Activated T-cell treated with anti-CD3 and anti-CD28 coated beads, Interleukin-2, amount 50 U/mL, for 72 hours (primary cell): ENCODE measurements at places on chromosomes 4 and X. TPM values are rescaled to one million over a fixed set of nuclear protein-coding genes. Genes with fewer than 3 reads are reported as not detected.
A peak's percentile ranks its signal among the peaks of the same experiment; 100 is the strongest.

GRCh38 chr4:139275281-139275735 lies 4.7 kb downstream of the MGARP start:
- peaks cover 43% of the 10 kb centered on the region for H3K27me3 ChIP-seq
- no peaks in the 10 kb centered on the region for H3K36me3 ChIP-seq
- H3K4me3 ChIP-seq = no peak overlapping the region
- DNase-seq = no peak
- no peak overlapping the region for H3K27ac ChIP-seq

DNA sequence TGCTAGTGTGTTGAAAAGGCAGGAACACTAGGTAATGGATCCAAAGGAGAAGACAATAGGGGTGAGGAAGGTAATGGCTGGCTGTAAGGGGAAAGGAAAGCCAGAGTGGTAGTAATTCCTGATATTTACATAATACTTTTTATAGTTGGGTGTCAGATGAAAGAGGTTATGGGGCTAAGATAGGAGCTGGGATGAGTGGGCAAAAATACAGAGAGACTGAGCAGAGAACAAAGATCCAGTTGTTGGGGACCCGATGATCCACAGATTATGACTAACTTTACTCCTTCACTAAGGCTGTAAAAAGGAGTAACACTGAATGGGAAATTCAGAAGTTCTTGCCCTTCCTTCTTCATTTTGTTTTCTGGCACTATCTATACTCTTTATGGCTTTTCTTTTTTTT lies 138.2 kb downstream of the KLHL13 start:
- H3K4me3 ChIP-seq = no peak overlapping the region
- H3K27me3 ChIP-seq = no peaks in the 10 kb centered on the region
- H3K4me1 ChIP-seq = no peaks in the 10 kb centered on the region
- no peaks in the 10 kb centered on the region for H3K36me3 ChIP-seq
- DNase-seq = no peak
- no peak overlapping the region for H3K27ac ChIP-seq

The TMPRSS11F gene
- total RNA-seq = not detected

DNA sequence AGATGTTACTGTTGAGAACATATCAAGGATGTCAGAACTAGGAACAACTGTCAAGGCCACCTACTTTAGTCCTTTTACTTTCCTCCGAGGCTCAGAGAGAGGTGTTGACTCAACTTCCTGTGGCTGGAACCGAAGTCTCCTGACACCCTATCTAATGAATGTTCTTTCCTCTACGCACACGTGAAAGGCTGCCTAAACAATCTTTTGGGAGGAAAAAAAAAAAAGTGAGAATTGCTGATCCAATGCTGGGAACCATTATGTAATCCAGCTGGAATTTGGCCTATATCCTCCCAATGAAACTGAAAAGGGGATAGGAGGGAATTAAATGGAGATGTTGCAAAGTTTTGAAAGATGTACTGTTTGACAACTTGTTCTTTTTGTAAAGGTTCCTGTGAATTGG lies 8.3 kb upstream of the MAP7D3 start:
- DNase-seq = peak; percentile 22
- H3K4me1 ChIP-seq = peaks cover 20% of the 10 kb centered on the region
- no peak overlapping the region for H3K27ac ChIP-seq
- peaks cover 23% of the 10 kb centered on the region for H3K27me3 ChIP-seq

DNA sequence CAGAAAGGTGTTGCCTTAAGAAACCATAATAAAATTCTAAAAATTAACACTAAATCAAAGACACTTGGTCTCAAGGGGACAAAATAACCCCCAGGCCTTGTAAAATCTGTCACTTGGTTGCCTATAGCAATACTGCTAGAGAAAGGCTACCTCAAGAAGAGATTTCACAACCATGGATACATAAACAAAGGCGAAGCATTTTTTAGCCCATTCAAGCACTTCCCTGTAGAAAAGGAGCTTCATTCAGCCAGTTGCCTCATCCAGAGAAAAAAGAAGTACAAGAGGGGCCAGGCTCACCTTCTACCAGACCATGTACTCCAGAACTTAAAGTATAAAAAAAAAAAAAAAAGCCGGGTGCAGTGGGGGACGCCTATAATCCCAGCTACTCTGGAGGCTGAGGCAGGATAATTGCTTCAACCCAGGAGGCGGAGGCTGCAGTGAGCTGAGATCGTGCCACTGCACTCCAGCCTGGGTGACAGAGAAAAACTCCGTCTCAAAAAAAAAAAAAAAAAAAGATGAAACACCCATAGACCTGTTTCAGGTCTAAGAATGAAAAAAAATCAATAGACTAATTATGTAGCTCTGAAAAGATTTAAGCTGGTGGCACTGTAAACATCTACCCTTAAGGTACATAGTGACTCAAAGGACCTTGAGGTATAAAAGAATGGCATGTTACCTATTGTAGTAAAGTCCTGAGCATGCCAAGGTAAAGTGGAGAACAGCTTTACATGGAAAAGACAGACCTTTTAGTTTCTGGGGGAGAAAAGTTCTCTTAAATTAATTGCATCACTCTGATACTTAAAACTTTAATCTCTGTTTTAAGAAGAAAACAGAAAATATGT lies 18.0 kb downstream of the RUFY3 start:
- peaks cover 40% of the 10 kb centered on the region for H3K4me1 ChIP-seq
- no peak overlapping the region for H3K4me3 ChIP-seq
- no peak for DNase-seq
- no peaks in the 10 kb centered on the region for H3K36me3 ChIP-seq

DNA sequence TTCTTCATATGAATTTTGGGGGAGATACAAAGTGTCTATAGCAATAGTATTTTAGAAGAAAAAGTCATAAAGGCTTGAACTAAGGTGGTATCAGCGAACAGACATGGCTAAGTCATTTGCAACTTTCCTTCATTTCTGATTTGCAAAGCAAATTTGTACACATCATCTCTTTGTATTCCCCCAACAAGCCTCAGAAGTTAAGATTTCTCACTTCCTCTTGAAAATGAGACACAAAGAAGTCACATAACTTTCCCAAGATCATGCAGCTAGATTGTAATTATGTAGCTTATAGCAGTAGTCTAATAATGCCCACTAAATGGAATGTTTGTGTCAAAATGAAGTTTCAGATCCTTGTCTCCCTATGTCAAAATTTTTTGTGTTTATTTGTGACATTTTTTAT lies 709.8 kb upstream of the HS3ST1 start:
- H3K27ac ChIP-seq = no peak overlapping the region
- no peak overlapping the region for H3K4me3 ChIP-seq
- DNase-seq = no peak
- H3K27me3 ChIP-seq = no peaks in the 10 kb centered on the region
- no peaks in the 10 kb centered on the region for H3K4me1 ChIP-seq

The ARL9 gene
- 0.35 TPM for total RNA-seq

The PAK3 gene
- 1.8 TPM for total RNA-seq

DNA sequence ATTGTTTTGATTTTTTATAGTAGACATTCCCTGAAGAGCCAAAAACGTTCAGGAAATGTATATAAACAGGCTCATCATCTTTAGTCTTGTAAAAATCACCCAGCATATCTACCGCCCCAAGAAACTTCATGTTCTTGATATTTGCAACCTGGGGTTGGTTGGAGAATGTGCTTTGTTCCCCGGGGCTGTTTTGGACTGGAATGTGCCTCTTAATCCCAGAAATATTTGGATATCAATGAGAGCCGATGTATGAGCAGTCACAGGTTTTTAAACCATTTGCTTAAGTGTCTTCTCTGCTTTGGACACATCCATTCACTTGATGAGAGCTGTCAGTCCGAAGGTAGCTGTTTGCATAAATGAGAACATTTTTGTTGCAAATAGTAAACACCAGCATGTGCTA lies 449.7 kb downstream of the PCDH7 start:
- H3K36me3 ChIP-seq = no peaks in the 10 kb centered on the region
- DNase-seq = no peak
- no peak overlapping the region for H3K27ac ChIP-seq

The DCAF8L2 gene
- total RNA-seq = not detected

DNA sequence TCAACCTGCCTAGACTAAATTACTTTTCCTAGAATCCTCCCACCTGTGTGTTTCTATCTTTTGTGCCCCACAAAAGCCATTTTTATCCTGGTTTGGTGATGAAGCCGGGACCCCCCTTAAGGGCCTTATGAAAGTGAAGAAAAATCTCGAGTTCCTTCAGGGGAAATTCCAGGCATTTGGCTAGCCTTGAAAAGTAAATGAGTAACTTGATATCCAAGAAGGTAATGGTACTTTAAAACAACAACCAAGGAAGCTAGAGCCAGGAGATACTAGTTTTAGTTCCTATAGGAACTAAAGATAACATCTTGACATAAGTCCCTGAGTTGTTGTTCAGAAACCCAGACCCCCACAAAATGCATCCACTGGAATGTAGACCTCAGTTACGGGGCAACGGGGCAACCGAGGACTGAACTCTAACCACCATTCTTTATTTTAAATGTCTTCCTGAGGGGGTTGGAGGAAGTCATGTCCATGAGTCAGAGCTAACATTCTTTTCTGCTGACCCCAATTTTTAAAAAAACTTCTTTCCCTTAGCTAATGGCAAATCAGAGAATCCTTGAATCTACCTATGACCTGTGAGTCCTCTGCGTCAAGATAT lies 73.9 kb downstream of the VCX3A start:
- H3K4me1 ChIP-seq = no peaks in the 10 kb centered on the region
- no peak overlapping the region for H3K27ac ChIP-seq
- no peak overlapping the region for H3K4me3 ChIP-seq
- H3K36me3 ChIP-seq = no peaks in the 10 kb centered on the region
- DNase-seq = no peak

The NPY2R gene
- total RNA-seq = not detected

GRCh38 chr4:183586824-183587223 lies 72.2 kb downstream of the RWDD4 start:
- H3K36me3 ChIP-seq = peaks cover 2% of the 10 kb centered on the region
- H3K27ac ChIP-seq = no peak overlapping the region
- H3K4me1 ChIP-seq = no peaks in the 10 kb centered on the region
- H3K27me3 ChIP-seq = no peaks in the 10 kb centered on the region

GRCh38 chrX:41322821-41323603 lies 10.9 kb upstream of the DDX3X start:
- peaks cover 4% of the 10 kb centered on the region for H3K4me1 ChIP-seq
- no peaks in the 10 kb centered on the region for H3K36me3 ChIP-seq
- peaks cover 11% of the 10 kb centered on the region for H3K27me3 ChIP-seq
- no peak overlapping the region for H3K4me3 ChIP-seq
- DNase-seq = no peak
- no peak overlapping the region for H3K27ac ChIP-seq

GRCh38 chr4:175540151-175540550 lies 271.9 kb downstream of the GPM6A start:
- DNase-seq = no peak
- H3K27me3 ChIP-seq = no peaks in the 10 kb centered on the region
- no peaks in the 10 kb centered on the region for H3K36me3 ChIP-seq
- H3K4me3 ChIP-seq = no peak overlapping the region

GRCh38 chr4:145716661-145717200 lies 36.8 kb downstream of the C4orf51 start:
- no peak overlapping the region for H3K4me3 ChIP-seq
- no peak for DNase-seq
- H3K27ac ChIP-seq = no peak overlapping the region
- H3K36me3 ChIP-seq = peaks cover 6% of the 10 kb centered on the region

- no peak overlapping the region for H3K4me3 ChIP-seq
- no peaks in the 10 kb centered on the region for H3K36me3 ChIP-seq
- no peak overlapping the region for H3K27ac ChIP-seq
- peaks cover 24% of the 10 kb centered on the region for H3K4me1 ChIP-seq
- H3K27me3 ChIP-seq = no peaks in the 10 kb centered on the region
Observed at GRCh38 chr4:123484291-123484926, 87.8 kb downstream of the SPRY1 start.

The CCKAR gene
- total RNA-seq = not detected

GRCh38 chr4:189374176-189374575 lies 566.5 kb upstream of the FRG1 start:
- no peak for DNase-seq
- H3K36me3 ChIP-seq = peaks cover 4% of the 10 kb centered on the region
- no peak overlapping the region for H3K27ac ChIP-seq
- no peaks in the 10 kb centered on the region for H3K4me1 ChIP-seq
- H3K27me3 ChIP-seq = no peaks in the 10 kb centered on the region
- no peak overlapping the region for H3K4me3 ChIP-seq

The DCHS2 gene
- not detected for total RNA-seq

GRCh38 chr4:38017609-38018008 lies 57.4 kb downstream of the PTTG2 start:
- peaks cover 5% of the 10 kb centered on the region for H3K36me3 ChIP-seq
- H3K27ac ChIP-seq = no peak overlapping the region
- H3K27me3 ChIP-seq = no peaks in the 10 kb centered on the region

The POU4F2 gene
- total RNA-seq = not detected

The NLRP2B gene
- total RNA-seq = not detected

GRCh38 chr4:153450544-153450917 lies 15.6 kb upstream of the TMEM131L start:
- peak overlapping the region; percentile 90 for H3K27ac ChIP-seq
- H3K4me3 ChIP-seq = peak overlapping the region; percentile 76
- H3K27me3 ChIP-seq = no peaks in the 10 kb centered on the region
- H3K36me3 ChIP-seq = no peaks in the 10 kb centered on the region
- peaks cover 24% of the 10 kb centered on the region for H3K4me1 ChIP-seq
- peak; percentile 35 for DNase-seq

The TSPAN6 gene
- total RNA-seq = not detected

The NCAPG gene
- total RNA-seq = 87.5 TPM

The PDLIM3 gene
- 1.5 TPM for total RNA-seq

The NLGN3 gene
- 2.9 TPM for total RNA-seq

- peaks cover 42% of the 10 kb centered on the region for H3K4me1 ChIP-seq
- no peak overlapping the region for H3K27ac ChIP-seq
- peak; percentile 82 for DNase-seq
- H3K27me3 ChIP-seq = peaks cover 21% of the 10 kb centered on the region
Observed at GRCh38 chr4:602559-602942, 22.8 kb upstream of the PDE6B start.

- no peak overlapping the region for H3K4me3 ChIP-seq
- DNase-seq = no peak
- no peaks in the 10 kb centered on the region for H3K36me3 ChIP-seq
- no peak overlapping the region for H3K27ac ChIP-seq
Observed at GRCh38 chrX:135625995-135626394, 87.4 kb upstream of the CT45A1 start.

The BEX2 gene
- 36.7 TPM for total RNA-seq

GRCh38 chrX:1468250-1468772 lies 15.6 kb upstream of the ASMTL start:
- peaks cover 96% of the 10 kb centered on the region for H3K4me1 ChIP-seq
- H3K27me3 ChIP-seq = no peaks in the 10 kb centered on the region
- peaks cover 40% of the 10 kb centered on the region for H3K36me3 ChIP-seq
- H3K4me3 ChIP-seq = peak overlapping the region; percentile 84
- H3K27ac ChIP-seq = peak overlapping the region; percentile 83

DNA sequence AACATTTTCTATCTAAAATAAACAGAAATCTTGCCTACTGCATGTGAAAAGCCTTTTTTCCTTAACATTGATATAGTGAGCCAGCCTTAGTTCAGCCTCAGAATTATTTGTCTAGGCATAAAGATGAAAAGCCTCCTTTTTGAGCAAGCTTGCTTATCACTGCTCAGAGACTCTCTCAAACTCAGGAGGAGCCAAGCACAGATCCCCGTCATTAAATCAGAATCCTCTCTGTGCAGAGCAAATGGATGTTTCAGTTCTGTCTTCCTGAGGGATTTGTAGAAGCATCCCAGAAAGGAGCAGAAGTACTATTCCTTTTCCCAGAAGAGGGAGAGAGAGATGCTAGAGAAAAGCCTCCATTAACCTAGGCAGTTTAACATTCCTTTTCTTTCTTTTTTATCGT lies 186.9 kb upstream of the LNX1 start:
- peaks cover 7% of the 10 kb centered on the region for H3K27me3 ChIP-seq
- no peak for DNase-seq
- H3K4me3 ChIP-seq = no peak overlapping the region

GRCh38 chrX:153948002-153948466 lies 3.6 kb upstream of the RENBP start:
- no peak for DNase-seq
- H3K36me3 ChIP-seq = no peaks in the 10 kb centered on the region
- no peaks in the 10 kb centered on the region for H3K27me3 ChIP-seq
- no peak overlapping the region for H3K4me3 ChIP-seq
- peaks cover 29% of the 10 kb centered on the region for H3K4me1 ChIP-seq
